ENCODE measurements at places on chromosomes 16 and 17.

- DNase-seq: no peak
Measured at GRCh38 chr17:59315866-59316265, 15.6 kb upstream of the YPEL2 start.

DNA sequence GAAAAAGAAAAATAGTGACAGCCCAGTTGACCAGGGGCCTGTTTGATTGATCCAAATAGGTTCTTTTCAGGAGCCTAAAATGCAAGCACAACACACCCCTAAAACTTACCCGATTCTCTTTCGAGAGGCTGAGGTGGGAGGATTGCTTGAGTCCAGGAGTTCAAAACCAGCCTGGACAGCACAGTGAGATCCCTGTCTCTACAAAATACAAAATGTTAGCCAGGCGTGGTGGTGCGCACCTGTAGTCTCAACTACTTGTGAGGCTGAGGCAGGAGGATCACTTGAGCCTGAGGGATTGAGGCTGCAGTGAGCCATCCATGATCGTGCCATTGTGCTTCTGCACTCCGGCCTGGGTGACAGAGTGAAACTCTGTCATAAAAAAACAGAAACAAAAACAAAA is 1.5 kb upstream of the KIF19 start:
- DNase-seq: no peak

GRCh38 chr17:59074494-59074893 is 32.2 kb downstream of the TRIM37 start:
- peak; percentile 82 for DNase-seq

- no peak for DNase-seq
Measured at GRCh38 chr17:1880851-1881630, 51.2 kb downstream of the RPA1 start.

DNA sequence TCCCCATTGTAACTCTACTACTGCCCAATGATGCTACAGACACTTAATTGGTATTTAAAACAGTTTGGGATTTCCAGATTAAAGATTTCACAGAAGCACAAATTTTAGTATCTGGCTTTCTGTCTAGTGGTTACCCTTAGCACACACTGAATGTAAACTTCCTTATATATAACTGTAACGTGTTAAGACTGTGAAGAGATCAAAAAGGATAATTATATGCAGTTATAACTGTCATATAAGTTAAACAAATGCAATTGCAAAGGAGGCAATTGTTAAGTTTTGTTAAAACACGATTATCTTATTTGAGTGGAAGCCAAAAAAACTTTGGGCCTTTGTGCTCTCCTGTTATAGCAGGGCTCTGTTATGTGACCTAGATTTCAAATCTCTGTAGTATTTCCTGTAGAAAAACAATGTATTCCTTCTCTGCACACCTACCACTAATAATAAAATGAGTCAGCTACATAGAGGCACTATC is 147.9 kb downstream of the STXBP4 start:
- peak; percentile 30 for DNase-seq

- no peak for DNase-seq
Measured at GRCh38 chr17:22409160-22409751, 716.9 kb downstream of the KCNJ18 start.

DNA sequence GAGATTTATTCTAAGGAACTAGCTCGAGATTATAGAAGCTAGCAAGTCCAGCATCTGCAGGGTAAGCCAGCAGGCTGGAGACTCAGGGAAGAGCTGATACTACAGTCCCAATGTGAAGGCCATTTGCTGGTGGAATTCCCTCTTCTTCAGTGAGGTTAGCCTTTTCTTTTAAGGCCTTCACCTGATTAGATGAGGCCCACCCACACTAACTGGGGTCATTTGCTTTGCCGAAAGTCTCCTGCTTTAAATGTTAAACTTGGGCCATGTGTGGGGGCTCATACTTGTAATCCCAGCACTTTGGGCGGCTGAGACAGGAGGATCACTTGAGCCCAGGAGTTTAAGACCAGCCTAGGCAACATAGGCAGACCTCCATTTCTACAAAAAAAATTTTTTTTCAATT is 168.3 kb downstream of the LGALS9B start:
- DNase-seq: no peak

GRCh38 chr17:8120520-8121406 is 2.4 kb upstream of the ALOXE3 start:
- peak; percentile 73 for DNase-seq

DNA sequence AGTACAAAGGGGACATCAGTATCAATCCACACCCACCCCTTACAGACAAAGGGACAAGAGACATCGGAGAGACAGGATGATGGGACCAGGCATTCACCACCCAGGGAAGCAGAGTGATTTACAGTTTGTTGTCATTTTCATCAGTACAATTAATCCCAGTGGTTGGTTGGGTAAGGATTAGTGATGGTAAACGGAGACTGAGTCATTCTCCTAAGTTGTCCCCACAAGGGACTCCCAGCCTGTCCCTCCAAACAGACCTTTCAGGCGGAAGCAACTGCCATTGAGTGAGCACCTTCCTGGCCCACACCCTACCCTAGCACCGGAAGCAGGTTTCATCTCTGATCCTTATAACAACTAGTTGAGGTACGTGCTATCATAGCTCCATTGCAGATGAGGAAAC is 11.2 kb downstream of the PPL start:
- DNase-seq: no peak

- no peak for DNase-seq
Measured at GRCh38 chr17:55748841-55749240, 2.0 kb upstream of the PCTP start.

GRCh38 chr16:86375364-86375763 is 135.0 kb upstream of the FOXF1 start:
- DNase-seq: peak; percentile 75

DNA sequence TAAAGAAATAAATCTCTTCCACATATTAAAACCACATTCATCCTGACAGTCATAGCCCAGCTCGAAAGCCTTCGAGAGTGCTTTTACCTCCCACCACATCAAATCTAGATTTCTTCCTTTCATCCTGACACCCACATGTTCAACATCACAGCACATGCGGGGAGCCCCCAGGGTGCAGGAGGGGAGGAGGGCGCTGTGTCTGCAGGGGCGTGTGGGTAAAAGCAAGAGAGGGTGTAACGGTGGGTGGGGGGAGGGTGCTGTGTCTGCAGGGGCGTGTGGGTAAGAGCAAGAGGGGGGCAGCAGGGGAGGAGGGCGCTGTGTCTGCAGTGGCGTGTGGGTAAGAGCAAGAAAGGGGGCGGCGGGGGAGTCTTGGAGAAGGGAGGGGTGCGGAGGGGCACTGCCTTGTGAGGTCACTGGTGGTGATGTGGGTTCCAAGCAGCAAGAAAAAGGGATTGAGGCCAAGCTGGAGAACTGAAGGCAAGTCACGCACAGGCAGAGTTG is 34.7 kb downstream of the ADCY9 start:
- DNase-seq: peak; percentile 10

DNA sequence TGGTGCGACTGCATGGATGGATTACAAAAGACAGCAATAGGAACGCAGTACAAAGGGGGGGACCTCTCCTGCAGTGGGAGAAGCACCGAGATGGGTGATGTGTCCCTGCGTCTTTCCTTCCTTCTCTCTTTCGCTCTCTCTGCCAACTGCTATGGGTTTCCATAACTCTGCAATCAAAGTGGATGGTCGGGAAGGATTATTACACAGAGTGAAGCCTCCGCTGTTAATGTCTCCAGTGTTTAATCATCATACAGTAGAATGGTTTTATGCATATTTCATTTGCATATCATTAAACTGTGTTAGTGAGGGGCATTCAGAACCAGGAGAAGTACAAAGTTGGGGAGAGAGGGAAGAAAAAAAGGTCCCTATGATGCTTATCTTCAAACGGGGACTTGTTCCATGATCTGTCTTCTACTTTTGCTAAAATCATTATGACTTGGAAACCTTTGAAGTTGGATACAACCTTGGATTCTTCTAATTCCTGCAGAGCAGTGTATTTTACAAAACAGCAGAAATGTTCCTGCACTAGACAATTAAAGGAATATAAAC is 255.9 kb upstream of the PMFBP1 start:
- no peak for DNase-seq

GRCh38 chr17:61305024-61305423 is 94.6 kb upstream of the TBX2 start:
- DNase-seq: no peak

GRCh38 chr16:1354815-1355540 is 3.2 kb downstream of the GNPTG start:
- no peak for DNase-seq

GRCh38 chr17:11178581-11178980 is 62.4 kb upstream of the SHISA6 start:
- DNase-seq: no peak

DNA sequence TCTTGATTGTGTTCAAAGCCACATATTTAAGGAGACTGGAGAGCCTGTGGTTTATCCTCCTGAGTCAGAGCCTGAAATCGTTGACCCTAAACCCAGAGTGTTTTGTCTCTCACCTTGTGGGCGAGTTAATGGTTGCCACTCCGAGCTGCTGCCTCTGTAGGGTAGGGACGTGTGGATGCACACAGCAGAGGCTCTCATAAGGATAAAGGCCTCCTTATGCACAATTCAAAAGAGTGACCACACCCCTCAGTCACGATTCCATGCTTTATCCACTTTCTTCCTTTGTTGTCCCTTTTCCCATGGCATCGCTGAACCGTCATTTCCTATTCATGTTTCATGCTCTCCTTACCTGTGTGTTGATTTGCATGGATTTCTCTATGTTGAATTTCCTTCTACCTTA is 805.0 kb upstream of the RBFOX1 start:
- no peak for DNase-seq

DNA sequence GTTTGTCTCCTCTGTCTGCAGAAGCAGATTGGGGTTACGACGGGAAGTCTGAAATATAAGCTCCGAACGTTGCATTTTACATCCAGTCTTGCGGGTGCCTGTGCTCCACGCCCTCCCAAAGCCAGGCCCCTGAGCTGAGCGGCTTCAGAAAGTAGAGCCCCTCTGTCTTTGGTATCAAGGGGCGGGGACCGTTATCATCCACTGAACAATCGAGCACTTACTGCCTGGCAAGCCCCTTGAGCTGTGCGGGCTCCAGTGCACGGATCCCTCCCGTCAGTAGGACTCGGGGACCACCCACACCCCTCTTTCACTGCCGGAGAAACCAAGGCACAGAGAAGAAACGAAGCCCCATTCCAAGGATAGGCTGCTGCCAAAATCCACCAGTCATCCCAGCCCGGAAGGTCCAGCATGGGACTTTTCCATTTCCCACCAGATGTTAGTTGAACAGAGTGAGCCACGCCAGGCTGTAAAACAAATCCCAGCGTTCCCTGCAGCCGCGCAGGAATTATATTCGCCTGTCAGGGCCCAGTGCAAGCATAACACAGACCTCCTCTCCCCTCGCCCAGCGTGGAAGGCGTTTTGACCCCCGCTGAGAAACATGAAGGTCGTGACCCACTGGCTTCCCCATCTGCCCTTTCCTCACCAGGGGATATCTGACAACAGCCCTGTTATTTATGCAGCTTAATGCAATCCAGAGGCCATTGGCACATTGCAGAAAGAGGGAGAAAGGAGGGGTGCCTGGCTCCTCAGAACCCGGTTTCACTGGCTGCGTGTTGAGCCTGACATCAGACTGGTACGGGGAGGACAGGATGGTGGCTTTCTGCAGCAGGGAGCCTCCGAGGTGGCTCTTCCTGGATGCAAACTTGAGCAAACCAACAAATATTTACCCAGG is 212.2 kb upstream of the FOXF1 start:
- no peak for DNase-seq

GRCh38 chr16:16083421-16084156 is 134.2 kb downstream of the ABCC1 start:
- peak; percentile 49 for DNase-seq

DNA sequence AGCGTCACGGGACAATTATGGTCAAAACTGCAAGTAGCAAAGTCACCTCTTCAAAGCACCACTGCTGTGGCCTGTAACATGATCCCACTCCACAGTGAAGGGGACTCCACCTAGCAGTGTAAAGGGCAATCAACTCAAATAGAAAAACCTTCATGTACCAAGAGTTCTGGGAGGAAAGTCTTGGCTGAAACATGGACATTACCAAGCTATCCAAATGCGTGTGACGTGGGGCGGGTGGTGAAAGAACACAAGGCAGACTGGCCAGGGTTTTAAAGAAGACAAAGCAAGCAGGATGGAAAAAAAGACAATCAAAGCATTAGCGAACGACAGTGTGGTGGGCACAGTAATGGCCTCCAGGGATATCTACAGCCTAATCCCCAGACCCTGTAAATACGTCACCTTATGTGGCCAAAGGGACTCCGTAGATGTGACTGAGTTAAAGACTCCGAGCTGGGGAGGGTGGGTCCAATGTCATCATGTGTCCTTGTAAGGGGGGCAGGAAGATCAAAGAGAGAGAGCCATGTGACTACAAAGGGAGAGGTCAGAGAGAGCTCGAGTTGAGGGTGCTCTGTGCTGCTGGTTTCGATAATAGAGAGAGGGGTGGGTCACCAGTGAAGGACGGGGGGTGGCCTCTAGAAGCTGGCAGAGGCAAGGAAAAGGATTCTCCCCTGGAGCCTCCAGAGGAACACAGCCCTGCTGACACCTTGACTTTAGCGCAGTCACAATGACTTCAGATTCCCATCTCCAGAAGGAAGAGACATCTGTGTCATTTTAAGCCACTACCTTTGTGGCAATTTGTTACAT is 6.0 kb downstream of the HSDL1 start:
- DNase-seq: peak; percentile 24

GRCh38 chr17:78899361-78900260 is 3.4 kb downstream of the CEP295NL start:
- peak; percentile 26 for DNase-seq

DNA sequence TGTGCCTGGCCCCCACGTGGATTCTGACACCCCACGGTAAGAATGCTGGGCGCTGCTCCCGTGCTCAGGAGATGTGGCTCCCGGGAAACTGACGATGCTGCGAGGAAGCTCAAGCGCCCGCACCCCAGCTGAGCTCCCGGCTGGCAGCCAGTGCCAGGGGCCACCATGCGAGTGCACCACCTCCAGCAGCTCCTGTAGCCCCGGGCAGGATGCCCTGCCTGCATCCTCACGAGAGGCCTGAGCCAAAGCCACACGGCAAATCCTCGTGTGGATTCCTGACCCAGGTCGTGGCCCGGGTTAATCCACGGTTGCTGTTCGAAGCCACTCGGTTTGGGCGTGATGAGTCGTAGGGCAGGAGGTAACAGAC is 11.6 kb upstream of the DPEP1 start:
- DNase-seq: no peak

DNA sequence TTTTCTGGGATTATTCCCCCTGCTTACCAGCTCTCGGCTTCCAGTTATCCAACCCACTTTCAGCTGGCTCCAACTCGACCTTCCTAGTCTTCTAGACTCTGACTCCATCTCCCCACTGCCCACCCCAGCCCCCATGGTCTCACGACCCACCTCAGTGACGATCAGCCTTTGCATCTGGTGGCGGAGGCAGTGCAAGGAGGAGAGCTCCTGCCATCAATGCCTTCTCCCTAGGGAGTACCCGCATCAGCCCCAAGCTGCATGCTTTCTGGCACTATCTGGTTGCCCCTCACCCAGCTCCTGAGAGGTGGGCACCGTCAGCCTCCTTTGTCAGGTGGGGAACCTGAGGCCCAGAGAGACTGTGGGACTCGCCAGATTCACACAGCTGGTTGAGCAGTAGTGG is 72.6 kb upstream of the RPL38 start:
- DNase-seq: no peak

DNA sequence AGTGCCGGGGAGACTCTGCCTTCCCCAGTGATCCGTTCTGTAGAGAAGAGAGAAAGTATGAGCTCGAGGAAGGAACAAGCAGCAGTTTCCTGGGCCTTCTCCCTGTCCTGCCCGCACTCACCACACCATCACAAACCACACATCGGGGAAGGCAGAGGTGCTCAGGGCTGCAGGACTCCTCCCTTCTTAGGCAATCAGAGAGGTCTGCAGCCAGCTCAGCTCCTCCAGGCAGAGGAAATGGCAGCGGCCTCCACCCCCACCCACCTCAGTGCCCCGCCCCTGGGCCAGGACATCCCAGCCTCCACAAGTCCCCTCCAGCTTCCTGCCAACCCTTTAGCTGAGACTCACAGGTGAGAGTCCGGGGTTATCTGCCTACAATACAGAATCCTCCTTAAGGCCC is 2.0 kb downstream of the ZNF319 start:
- peak; percentile 38 for DNase-seq

All from fibroblast of pulmonary artery (primary cell).